PC-9 (cell line): ENCODE measurements at places on chromosomes 7 and 10.

GRCh38 chr10:7458556-7458955 is 47.7 kb upstream of the SFMBT2 start:
- no peak for DNase-seq

DNA sequence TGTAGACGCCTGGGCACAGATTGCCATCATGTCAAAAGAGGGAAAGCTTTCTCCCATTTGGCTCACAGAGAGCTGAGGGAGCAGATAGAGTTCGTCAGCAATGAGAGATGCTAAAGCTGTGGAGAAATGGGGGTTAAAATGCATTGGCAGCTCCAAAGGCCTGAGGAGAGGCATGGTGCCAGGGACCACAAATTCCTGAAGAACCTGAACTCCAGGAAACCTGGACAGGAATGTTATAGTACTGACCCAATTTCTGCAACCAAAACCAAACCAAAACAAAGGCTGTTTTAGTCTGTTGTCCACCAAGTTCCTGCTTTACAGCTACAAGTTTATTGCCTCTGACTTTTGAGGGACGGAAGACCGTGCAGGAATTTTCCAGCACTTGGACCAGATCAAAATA is 575.7 kb downstream of the REEP3 start:
- DNase-seq = no peak

DNA sequence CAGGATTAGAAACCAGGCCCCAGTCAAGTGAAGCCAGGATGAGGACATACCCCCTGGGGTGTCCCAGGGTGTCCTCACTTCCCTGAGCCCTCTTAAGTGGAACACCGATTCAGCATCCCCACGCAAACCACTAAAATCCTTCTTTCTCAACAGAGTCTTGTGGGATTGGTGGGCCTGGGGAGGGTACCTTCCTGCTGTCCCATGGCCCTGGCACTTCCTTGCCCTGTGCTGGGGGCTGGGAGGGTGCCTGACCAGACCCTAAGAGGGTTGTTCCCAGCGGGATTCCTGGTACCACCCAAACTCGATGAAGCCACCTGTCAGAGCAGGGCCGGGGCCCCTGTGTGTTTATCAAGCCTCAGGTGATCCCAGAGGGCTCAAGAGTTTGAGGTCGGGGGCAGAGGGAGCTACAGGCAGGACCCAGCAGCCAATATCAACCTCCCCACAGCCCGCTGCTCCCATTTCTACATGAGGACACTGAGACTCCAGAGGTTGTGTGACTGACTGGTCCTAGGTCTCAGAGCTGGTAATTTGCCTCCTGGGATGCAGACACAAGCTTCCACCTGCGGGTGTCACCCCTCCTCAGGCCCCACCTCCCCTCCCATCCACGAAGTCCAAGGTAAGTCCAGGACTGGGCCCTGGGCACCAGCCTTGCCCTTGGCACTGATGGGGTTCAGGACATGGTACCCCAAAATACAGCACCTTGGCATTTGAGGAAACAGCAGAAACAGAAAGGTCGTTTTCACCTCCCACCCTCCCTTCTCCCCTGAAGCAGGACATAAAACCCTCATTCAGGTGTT is 31.4 kb downstream of the OAT start:
- peak; percentile 9 for DNase-seq

- DNase-seq = no peak
Measured at GRCh38 chr10:34163075-34163905, 651.8 kb downstream of the PARD3 start.

- DNase-seq = no peak
Measured at GRCh38 chr10:17533731-17534130, 79.3 kb upstream of the ST8SIA6 start.

GRCh38 chr10:112526139-112526538 is 79.1 kb downstream of the VTI1A start:
- no peak for DNase-seq

DNA sequence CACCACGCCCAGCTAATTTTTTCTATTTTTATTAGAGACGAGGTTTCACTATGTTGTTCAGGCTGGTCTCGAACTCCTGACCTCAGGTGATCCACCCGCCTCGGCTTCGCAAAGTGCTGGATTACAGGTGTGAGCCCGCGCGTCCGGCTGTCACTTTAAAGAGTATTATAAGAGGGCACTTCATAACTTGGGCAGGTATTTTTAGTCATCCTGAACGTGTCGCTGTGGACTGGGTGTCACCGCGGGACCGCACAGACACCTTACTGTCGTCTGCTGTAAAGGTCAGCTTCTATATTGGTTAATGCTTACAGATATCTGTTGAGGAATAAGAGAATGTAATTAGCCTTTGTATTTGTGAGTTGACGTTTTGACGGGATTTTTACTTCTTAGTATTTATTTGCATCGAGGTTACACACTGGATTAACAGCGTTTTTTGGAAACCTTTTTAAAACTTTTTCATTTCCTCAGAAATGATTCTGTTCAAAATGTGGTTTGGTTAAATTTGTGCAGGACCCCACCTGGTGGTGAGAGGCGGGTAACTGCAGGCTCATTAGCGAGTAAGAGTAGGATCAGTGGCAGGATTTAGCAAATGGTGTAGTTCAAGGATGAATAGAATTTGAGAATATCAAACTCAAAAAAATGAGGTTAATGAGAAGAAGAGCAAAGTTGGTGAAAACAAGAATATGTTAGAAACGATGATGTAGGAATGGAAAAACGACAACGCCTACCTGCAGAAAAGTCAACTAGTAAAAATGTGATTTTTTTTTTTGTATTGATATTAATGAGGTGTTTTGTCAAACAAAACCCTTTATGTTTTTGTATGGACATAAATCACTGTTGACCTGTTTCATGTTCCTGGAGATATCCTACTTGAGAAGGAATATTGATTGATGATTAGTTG is 3.2 kb downstream of the DNAJB6 start:
- DNase-seq = peak; percentile 66
